ENCODE measurements at places on chromosomes 5 and 9. TPM values are rescaled to one million over a fixed set of nuclear protein-coding genes. Genes with fewer than 3 reads are reported as not detected.

DNA sequence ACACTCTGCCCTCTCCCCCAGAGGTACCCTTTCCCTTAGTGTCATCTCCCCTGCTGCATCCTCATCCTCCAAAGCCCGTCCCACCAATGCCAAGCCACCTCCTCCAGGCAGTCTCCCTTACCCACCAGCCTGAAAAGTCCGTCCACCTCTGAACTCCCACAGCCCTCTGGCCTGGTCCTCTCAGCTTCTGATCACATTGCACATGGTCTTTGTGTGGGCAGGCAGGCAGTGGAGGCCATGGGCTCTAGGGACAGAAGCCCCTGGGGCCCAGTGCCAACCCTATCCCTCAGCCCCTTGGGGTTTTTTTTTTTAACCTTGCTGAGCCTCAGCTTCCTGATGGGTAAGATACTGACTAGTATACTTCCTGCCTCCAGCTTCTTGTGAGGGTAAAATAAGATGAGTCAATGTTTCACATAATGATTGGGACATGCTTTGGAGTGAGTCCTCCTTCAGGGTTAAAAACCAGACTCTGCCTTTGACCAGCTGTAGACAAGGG lies 19.4 kb downstream of the CSF1R start:
- ATAC-seq = no peak

The CFAP90 gene
- 2.0 TPM for total RNA-seq

- ATAC-seq = no peak
Measured at GRCh38 chr5:12114075-12114474, 209.8 kb upstream of the CTNND2 start.

The ABLIM3 gene
- total RNA-seq = 4.5 TPM

- ATAC-seq = no peak
Measured at GRCh38 chr9:40928803-40929487, 199.5 kb downstream of the FOXD4L6 start.

GRCh38 chr9:76987594-76988200 lies 31.8 kb upstream of the FOXB2 start:
- ATAC-seq = no peak

- ATAC-seq = no peak
Measured at GRCh38 chr5:43839218-43839617, 236.2 kb downstream of the NNT start.

GRCh38 chr5:53087171-53087570 lies 22.4 kb downstream of the MOCS2 start:
- no peak for ATAC-seq

- ATAC-seq = no peak
Measured at GRCh38 chr5:151431666-151432065, 15.7 kb upstream of the SLC36A1 start.

The MSMP gene
- not detected for total RNA-seq

DNA sequence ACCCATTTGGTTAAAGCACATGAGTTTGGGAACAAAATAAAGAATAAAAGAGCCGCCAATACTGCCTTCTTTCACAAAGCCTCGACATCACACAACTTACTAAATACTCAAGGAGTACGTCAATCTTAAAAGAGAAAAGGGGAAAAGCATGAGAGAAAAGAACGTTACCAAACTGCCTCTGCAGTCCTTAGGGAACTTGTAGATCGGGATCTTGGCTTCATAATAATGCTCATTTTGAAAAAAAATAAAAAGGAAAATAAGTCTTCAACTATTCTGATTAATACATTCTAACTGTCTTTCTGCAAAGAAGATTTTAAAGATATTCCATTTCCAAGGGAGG lies 618.4 kb downstream of the PDE4D start:
- no peak for ATAC-seq

DNA sequence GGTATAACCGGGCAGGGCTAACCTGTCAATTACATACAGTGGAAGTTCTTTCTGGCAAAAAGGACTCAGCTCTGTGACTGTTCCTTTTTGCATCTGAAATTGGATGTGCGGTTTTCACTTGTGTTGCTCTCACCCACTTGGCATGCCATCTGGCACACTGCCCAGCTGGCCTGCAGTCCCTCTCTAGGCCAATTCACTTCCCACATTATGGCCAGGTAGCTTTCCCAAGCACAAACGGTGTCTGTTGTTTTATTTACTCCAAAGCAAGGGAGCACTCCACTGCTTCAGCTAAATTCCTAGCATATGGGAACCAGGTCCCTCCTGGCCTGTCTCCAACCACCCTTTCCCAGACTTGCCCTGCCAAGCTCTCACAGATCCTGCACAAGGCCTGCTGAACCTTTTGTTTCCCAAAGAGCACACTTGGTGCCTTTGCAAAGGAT lies 132.5 kb downstream of the SEMA6A start:
- no peak for ATAC-seq

The SMIM32 gene
- 0.73 TPM for total RNA-seq

- ATAC-seq = no peak
Measured at GRCh38 chr5:115838885-115839518, 2.4 kb downstream of the ATG12 start.

The LCN15 gene
- 0.27 TPM for total RNA-seq

DNA sequence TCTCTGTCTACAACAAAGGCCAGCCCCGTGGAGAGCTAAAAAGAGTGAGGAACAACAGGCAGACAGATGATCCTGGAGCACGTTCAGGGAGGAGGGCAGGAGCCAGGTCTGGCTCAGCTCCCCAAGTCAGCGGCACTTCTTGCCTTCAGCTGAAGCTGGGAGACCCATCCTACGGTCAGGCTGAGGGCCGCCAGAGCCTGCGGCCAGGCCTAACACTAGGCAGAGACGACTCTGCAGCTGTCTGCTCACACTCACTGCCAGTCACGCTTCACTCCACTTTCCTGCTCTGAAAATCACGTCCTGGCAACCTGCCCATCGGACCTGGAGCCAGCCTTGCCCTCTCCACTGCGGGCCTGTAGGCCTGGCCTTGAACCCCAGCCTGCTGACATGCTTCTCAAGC lies 160.9 kb upstream of the LHFPL2 start:
- no peak for ATAC-seq

- ATAC-seq = no peak
Measured at GRCh38 chr5:91443023-91443422, 59.9 kb upstream of the ARRDC3 start.

- no peak for ATAC-seq
Measured at GRCh38 chr5:167819406-167819805, 472.0 kb upstream of the WWC1 start.
